ENCODE measurements at places on chromosomes 12 and 14. TPM values are rescaled to one million over a fixed set of nuclear protein-coding genes. Genes with fewer than 3 reads are reported as not detected.

DNA sequence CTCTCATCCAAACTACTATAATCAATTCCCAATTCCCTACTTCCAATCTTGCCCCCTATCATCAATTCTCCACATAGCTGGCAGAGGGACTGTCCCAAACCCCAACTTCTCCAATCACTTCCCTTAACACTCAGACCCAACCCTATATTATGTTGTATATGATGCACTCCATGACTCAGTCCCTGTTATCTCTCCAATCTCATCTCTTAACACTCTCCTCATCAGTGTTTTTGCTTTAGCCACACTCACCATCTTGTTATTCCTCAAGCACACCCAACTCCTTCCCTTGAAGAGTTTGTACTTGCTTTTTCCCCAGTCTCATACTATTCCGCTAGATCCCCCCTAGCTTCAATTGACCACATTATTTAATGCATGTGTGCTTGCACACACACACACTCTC is 4.9 kb downstream of the RHOJ start:
- no peak overlapping the region for H3K4me3 ChIP-seq
- no peak for DNase-seq
- H3K4me1 ChIP-seq = no peaks in the 10 kb centered on the region
- H3K27me3 ChIP-seq = no peaks in the 10 kb centered on the region

DNA sequence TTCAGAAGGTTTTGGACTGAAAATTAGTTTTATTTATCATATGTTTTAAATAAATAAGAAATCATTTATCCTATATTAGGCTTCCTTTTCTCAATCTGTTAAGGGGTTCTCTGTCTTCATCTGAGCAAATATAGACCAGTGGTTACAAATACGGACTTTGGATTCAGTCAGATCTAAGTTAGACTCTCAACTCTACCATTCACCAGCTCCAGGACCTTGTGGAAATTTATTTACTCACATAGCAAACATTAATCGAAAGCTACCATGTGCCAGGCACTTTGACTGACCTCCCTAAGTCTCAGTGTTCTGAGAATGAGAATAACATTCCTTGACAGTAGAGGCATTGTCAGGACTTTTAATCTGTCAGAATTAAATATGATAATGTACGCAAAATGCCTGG is 22.3 kb downstream of the KCNK10 start:
- no peaks in the 10 kb centered on the region for H3K4me1 ChIP-seq
- H3K36me3 ChIP-seq = no peaks in the 10 kb centered on the region
- no peaks in the 10 kb centered on the region for H3K27me3 ChIP-seq
- DNase-seq = no peak

The FOXA1 gene
- total RNA-seq = 18.5 TPM

- no peak overlapping the region for H3K27ac ChIP-seq
- H3K4me1 ChIP-seq = no peaks in the 10 kb centered on the region
- no peak for DNase-seq
- H3K36me3 ChIP-seq = no peaks in the 10 kb centered on the region
- H3K4me3 ChIP-seq = no peak overlapping the region
Measured at GRCh38 chr12:117491711-117492110, 130.3 kb upstream of the NOS1 start.

GRCh38 chr14:99537399-99537798 is 56.2 kb downstream of the CCNK start:
- H3K4me1 ChIP-seq = no peaks in the 10 kb centered on the region
- no peak overlapping the region for H3K4me3 ChIP-seq
- peak overlapping the region; percentile 67 for H3K27ac ChIP-seq
- no peak for DNase-seq
- no peaks in the 10 kb centered on the region for H3K36me3 ChIP-seq
- no peaks in the 10 kb centered on the region for H3K27me3 ChIP-seq

The TMEM119 gene
- total RNA-seq = 17.3 TPM
